ENCODE measurements at places on chromosomes 3 and 15.
A peak's percentile ranks its signal among the peaks of the same experiment; 100 is the strongest.

GRCh38 chr3:100988080-100988479 lies 5.1 kb downstream of the ABI3BP start:
- no peak for DNase-seq

DNA sequence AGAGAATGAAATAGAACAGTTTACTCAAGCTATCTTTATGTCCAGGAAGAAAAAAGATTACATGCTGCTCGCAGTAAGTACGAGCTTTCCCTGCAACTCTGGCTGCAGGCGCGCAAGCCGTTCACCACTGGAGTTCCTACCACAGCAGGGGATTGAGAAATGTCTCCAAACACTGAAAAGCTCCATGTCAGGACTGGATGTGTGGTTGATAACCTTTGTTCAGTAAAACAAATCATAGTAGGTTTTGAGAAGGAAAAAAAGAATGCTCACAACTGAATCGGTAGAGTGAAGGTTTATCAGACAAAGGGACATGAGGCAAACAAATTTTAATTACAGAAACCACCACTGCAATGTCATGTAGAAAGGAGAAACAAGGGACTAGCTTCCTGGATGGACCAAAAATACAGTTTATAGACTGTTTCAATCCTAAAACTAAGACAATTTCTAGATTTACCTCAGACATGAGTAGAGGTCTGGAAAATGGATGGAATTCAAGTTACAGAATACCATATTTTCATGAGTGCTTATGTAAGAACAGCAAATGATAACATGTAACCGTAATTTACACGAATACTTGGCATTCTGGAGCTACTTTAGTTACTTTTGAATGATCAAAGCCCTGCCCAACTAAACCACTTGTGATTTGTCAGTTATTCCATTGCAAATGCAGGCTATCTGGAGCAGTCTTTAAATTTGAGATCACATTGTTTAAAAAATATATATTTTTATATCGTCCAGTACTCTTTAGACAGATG lies 471.1 kb downstream of the SHQ1 start:
- DNase-seq = no peak

DNA sequence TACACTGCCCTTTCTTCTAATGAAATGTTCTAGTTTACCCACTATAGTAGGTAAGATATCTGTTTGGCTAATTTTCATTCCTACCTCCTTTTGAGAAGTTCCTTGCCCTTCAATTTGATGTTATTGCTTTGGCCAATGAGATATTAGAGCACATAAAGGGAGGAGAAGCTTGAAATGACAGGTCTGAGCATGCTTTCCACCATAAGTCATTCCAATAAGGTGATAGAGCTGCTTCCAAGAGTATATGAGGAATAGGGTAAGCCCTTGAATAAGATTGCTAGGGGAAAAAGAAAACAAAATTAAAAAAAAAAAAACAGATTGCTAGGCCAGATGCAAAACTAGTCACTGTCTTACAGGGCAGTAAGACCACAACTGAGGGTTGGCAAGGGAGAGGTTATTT lies 78.9 kb upstream of the TRIM42 start:
- no peak for DNase-seq

GRCh38 chr15:38304481-38304880 lies 51.8 kb downstream of the SPRED1 start:
- no peak for DNase-seq

DNA sequence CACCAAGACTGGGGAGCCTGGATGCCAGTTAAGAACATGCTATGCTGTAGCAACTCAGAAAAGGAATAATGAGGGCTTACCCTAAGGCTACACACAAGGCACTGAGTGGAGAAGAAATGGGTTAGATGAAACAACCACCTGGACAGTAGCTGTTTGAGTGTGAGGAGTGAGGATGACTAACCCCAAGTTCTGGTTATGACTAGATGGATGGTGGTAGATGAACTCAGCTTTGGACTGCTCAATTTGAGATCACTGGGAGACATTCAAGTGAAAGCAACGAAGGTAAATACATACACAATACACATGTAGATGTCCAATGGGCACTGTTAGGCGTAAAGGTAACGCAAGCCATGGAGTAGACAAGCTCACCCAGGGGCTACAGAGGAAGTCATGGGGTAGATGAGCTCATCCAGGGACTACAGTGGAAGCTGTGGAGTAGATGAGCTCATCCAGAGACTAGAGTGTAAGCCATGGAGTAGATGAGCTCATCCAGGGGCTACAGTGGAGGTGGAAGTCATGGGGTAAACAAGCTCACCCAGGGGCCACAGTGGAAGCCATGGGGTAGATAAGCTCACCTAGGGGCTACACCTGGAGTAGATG lies 98.3 kb downstream of the ANO10 start:
- no peak for DNase-seq

GRCh38 chr3:148604270-148605085 lies 93.2 kb upstream of the AGTR1 start:
- DNase-seq = no peak

DNA sequence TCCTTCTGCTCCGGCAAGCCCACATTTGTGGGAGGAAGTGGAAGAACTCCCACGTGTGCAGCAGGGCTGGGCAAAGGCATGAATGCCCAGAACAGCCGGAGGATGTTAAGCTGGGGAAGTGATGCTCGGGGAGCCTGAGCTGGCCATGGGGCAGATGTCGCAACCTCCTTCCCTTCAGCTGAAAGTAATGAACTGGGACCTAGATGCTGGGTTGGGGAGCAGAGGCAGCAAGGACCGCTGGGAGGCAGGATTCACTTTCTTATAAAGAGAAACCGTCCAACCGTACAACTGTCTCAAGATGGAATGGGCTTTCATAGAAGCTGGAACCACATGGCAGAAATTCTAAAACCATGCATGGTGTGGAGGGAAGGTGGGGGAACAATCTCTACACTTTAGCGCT lies 290.9 kb downstream of the OCA2 start:
- DNase-seq = no peak

GRCh38 chr15:49137861-49138260 lies 17.5 kb downstream of the COPS2 start:
- no peak for DNase-seq

- no peak for DNase-seq
Observed at GRCh38 chr15:58923696-58924300, 9.7 kb downstream of the SLTM start.

- DNase-seq = no peak
Observed at GRCh38 chr3:187068787-187069186, 70.5 kb downstream of the RPL39L start.

DNA sequence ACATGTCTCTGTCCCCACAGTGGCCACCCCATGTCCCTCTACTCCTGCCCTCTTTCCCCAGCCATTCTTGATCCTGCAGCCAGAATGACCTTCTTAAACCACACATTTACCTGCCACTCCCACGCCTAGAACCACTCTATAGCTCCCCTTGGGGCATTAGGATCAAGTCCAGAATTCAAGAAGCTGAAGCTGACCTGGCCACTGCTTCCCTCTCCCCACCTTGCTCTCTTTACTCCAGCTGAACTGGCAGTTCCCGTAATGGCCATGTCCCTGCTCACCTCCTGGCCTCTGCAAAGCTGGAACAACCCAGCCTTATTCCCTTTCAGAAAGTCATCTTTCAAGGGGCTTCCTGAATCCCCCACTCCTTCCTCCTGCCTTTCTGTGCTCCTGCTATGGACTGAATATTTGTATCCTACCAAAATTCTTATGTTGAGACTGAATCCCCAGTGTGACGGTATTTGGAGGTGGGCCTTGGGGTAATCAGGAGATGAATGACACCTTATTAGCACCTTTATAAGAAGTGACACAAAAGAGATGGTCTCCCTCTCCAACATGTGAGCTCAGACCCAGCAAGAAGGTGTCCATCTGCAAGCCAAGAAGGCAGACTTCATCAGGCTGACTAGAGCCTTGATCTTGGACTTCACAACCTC lies 3.8 kb downstream of the CSRNP1 start:
- DNase-seq = no peak

DNA sequence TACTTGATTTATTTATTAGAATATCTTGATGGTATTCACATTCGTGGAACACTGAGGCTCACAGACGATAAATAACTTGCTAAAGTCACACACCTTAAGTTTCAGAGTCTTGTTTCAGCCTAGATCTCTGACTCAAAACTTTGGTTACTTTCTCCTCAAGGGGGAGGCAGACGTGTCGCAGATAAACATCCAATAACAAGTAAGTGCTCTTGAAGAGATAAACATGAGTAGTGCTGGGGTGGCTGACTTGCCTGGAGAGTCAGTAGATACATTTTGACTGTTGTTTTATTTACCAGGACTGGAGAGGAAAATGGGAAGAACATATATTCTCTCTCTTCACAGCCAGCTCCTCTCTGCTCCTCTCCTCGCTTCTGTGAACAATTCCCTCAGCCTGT lies 31.3 kb downstream of the FBXO45 start:
- DNase-seq = no peak

DNA sequence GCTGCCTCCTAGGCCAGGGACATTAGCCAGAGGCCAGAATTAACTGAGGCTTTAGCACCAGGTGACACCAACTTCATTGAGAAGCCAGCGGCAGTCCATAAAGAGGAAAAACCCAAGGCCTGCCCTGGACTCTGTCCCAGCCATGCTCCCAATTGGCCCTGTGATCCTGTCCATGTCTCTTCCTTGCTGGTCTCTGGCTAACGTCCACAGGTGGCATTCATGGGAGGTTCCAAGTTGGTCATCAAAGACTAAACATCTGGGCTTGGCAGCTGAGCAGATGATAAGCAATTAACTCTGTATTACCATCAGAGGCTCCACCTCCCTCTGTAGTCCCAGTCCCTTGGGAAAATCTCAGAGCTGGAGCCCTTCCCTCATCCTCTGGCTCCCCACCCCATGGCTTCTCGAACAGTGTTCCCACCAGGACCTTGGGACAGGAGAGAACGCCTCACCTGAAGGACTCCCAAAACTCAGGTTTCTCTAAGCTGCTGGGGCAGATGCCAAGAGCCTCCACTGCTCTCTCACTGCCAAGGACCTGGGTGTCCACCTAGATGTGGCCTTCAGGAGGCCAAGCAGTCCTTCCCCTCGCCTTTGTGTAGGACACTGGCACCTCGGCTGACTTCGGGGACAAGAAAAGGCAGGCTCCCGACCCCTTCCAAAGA lies 40.4 kb downstream of the GOLGA6A start:
- no peak for DNase-seq

GRCh38 chr3:33159981-33160380 lies 46.2 kb downstream of the CRTAP start:
- no peak for DNase-seq

GRCh38 chr15:68586274-68586961 lies 7.6 kb downstream of the CORO2B start:
- DNase-seq = no peak

DNA sequence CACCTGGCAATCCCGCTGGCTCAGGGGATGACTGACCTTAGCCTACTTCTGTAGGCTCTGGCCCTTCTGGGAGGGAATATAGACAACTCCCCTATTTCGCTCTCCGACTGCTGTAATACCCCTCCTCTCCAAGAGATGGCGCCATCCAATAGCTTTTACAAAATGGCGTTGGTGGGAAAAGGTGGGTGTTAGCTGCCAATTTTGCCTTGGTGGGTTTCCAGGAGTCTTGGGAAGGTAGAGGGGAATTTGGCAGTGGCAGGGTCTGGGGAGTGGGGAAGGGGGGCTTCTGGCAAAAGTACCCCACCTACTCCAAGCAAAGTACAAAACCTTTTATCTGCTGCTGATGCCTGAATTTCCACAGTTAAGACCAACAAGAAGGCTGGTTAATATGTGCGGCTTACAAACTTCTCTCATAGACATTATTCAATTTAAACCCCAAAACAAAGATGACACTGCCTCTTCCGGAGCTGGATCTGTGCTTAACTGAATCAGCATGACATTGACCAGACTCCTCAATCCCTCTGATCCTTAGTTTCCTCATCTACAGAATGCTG lies 62.1 kb downstream of the RASGRF1 start:
- DNase-seq = no peak

GRCh38 chr15:63913786-63914315 lies 80.1 kb upstream of the HERC1 start:
- DNase-seq = no peak

DNA sequence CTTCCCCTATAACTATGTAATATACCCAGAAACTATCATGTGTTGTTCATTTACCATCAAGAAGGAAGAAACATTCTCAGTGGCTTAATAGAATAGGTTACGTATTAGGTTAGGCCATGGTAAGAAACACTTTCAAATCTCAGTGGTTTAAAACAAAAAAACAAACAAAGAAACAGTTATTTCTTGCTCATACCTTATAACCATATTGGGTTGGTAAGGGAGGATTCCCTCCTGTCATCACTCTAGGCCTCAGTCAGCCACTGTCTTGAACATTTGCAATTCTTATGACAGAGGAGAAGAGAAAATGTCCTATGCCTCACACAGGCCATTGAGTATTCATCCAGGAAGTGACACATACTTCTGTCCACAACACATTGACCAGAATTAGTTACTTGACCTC lies 727.7 kb upstream of the NECTIN3 start:
- no peak for DNase-seq

DNA sequence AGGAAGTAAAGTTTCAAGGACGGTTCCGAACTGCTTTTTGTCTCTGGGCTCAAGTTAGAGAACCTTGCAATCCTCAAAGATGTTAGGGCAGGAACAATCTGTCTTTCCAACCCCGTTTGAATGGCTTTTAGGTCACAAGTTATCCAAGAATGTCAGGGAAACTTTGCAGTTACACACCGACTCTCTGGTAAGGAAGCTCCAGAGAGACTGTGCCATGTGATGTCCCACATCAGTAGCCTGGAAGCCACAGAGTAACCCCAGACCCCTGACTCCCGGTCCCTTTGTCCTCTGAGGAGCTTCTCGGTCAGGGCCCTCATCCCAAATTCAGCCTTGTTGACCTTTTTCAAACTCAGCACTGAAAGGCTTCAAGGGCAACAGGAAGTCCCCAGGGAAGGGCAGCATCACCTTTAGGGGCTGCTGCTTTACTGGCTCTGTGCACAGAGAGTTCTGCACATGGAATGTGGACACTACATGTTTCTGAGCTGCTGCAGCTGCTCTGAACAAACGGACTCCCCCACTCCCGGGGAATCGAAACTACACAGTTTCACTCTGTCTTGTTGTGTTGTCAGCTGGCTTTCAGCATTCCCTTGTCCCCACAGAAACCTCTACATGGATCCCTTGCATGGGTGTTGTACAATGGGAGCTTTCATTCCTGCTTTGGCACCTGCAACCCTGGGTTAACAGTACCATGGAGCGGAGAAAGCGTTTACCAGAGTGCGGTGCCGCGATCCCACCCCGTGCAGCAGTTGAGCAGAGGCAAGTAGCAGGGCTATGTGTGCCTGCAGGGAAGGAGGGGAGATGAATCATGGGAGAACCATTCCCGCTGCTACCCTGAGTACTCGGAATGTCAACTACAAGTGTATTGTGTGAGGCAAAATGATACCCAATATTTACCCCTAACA lies 408.2 kb upstream of the THBS1 start:
- peak; percentile 52 for DNase-seq

GRCh38 chr15:70078578-70079417 lies 18.9 kb downstream of the TLE3 start:
- no peak for DNase-seq

Data from right renal pelvis (tissue), 4 donors.